ENCODE measurements at places on chromosomes 1 and 21.

DNA sequence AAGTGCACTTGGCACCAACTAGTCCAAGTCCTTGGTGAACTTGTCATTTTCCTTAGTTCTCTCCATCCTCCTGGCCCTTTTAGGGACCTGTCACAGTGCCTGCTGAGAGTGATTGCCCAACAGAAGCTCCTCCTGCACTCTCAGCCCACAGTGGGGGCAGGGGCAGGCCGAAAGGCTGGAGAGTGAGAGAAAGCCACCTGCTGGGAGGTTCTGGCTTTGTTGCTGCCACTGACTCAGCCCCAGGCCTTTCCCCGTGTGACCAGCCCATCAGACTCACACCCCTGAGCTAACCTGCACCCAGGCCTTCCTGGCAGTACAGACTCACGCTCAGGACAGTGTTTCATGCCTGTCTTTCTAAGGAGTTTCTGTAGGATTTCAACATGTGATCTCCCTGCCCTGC is 17.1 kb upstream of the PROK1 start:
- DNase-seq, result peak; percentile 21

GRCh38 chr1:43858324-43858723 is 75.3 kb upstream of the ARTN start:
- no peak for DNase-seq

GRCh38 chr21:38220270-38220737 is 36.5 kb upstream of the KCNJ15 start:
- no peak for DNase-seq

- DNase-seq, result no peak
Measured at GRCh38 chr1:181746224-181746623, 262.9 kb downstream of the CACNA1E start.

DNA sequence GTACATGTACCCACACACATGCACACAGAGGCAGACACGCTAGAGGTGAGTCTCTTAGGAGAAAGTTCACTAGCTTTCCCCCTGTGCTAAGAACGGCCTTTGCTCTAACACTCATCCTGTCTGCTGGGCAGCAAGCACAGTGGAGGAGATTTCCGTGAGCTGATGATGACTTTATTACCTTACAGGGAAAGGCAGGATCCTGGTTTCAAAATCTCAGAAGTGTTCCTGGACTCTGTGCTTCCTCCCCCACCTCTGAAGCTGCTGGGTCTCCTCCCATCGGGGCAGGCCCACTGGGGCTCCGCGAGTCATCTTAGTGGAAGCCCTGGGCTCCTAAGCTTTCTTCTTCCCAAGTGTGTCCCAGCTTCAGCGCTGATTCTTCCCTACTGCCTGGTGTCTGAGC is 2.7 kb downstream of the FAM3B start:
- no peak for DNase-seq

DNA sequence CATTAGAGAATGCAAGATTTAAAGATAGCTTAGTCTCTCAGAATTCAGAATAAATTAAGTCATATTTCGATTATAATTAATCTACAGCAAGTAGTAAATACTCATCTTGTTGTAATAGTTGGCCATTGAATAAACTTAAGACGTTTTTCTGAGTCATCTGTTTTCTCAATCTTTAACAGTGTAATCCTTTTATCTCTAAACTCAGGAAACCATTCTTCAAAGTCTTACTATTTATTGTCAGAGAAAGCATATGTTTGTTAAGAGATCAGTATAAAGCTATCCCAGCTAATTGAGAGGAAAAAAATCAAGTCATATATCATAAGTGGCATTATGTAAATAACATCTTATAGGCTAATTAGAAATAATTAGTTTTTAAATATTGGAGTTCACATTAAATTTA is 201.2 kb upstream of the ADAMTS5 start:
- no peak for DNase-seq

DNA sequence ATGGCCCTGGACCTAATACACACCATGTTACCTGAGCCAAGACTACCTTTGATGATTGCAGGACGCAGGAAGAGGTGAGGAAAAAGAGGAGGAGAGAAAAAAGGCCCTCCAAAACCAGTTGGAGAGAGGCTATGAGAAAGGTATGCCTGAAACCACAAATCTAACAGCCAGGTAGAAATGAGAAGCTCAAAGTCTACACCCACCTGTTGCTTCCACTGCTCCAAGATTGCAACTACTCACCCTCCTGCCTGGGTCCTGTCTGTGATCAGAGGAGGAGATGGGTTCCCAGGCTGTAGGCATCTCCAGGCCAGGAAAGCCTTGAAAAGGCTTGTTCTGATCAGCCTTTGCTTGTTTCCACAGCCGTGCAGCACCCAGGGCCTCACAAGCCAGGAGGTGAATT is 307.8 kb upstream of the USP24 start:
- no peak for DNase-seq

GRCh38 chr1:228399531-228400236 is 7.0 kb downstream of the TRIM11 start:
- no peak for DNase-seq

GRCh38 chr1:28395181-28395580 is 25.6 kb downstream of the PHACTR4 start:
- no peak for DNase-seq

- no peak for DNase-seq
Measured at GRCh38 chr1:25184001-25184762, 48.1 kb downstream of the SYF2 start.

GRCh38 chr1:224500796-224501195 is 66.2 kb upstream of the WDR26 start:
- DNase-seq, result peak; percentile 45

GRCh38 chr1:3183411-3183810 is 114.4 kb downstream of the PRDM16 start:
- DNase-seq, result no peak

GRCh38 chr1:214844319-214844718 is 238.2 kb upstream of the KCNK2 start:
- no peak for DNase-seq

GRCh38 chr21:17460094-17460493 is 52.7 kb upstream of the CXADR start:
- no peak for DNase-seq

- peak; percentile 32 for DNase-seq
Measured at GRCh38 chr21:46035809-46036695, 54.5 kb downstream of the COL6A1 start.

DNA sequence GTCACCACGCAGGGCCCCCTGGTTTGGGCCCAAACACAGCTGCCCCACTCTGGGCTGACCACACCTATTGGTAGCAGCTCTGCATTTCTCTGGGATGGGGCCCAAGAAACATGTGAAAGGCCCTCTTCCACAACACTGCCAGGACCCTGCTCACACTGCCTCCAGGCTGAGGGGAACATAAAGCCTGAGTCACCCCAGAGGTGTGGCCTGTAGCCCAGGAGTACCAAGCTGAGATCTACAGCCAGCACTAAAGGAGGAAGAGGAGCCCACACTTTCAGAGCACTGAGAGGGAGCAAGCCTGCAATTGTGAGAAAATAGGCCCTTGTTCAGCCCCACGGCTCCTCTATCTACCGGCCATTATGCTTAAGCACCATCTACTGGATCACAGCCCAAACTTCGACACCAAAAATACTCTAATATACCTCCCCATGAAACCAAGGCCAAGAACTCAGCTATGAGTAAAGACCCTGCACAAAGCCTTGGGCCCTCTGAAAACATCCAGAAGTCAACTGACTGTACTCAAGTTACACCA is 14.4 kb upstream of the OR2T10 start:
- no peak for DNase-seq

- DNase-seq, result no peak
Measured at GRCh38 chr1:52691821-52692220, 6.3 kb downstream of the COA7 start.

- DNase-seq, result no peak
Measured at GRCh38 chr1:15188130-15188524, 34.6 kb downstream of the TMEM51 start.

DNA sequence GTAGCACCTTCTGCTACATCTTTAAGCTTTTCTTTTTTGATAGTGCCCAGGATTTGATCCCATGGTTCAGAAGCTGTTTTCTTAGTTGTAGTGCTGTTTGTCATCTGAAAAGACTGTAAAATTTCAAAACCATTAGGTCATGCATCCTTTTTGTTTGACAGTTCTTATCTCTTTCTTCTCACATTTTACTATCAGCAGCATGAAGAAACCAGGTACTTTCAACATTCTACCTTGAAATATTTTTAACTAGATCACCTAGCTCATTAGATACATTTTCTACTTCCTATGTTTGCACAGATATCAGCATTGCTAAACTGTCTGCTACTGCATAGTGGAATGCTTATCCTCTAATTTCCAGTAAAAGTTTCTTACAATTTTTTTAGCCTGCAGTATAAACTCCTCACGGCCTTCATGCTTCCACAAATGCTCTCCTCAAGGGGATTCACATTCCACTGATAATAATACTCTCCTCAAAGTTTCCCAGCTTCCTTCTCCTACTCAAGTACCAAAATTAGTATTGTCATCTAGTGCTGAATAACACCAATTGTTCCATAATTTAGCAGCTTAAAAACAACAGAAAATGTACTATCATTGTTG is 243.9 kb upstream of the ZRANB2 start:
- DNase-seq, result no peak

DNA sequence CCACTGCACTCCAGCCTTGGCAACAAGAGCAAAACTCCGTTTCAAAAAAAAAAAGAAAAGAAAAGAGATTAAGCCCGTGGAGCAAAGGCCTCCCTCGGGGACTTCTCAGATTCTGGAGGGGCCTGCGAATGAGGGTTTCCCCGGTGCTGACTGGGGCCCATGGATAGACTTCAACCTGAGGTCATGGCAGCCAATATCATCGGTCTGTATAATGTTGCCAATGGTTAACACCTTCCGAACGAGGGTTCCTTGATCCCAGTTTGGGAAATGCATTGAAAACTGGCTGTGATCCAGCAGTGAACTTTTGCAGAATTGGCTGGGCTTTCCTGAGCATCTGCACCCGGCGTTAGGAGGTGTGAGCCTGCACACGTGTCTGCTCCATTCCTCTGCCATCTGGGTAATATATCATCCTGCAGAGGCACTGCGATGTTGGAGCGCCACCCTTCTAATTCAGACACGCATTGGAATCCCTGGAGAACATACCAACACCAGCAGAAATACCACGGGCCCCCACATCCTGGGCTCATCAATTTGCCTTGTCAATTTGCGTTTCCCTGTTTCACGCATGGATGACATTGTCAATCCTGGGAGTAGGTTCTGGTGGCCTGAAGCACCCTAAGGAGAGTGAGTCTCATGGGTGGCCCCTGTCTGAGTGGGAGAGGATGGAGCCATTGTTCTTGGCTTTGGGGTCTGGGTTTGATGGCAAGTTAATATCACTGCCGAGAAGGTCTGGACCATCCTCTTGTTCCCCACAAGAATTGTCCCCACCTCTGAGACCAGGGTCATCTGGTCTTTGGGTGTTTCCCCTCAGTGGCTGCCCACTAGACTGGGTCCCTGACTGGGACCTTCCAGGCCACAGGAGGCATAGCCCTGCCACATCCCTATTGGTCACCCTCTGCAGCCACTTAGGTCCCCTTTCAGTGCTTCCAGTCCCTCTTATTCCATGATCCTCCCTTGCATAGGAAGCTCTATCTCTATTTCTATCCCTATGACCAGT is 441.0 kb downstream of the PTPRU start:
- no peak for DNase-seq

GRCh38 chr1:76250271-76250670 is 175.7 kb downstream of the ST6GALNAC3 start:
- DNase-seq, result no peak

GRCh38 chr1:26913754-26914619 is at the start of gene NR0B2:
NR0B2 (minus strand) TSS chr1:26913975; CDS start chr1:26913940, 35 bp downstream.
- peak; percentile 42 for DNase-seq

DNA sequence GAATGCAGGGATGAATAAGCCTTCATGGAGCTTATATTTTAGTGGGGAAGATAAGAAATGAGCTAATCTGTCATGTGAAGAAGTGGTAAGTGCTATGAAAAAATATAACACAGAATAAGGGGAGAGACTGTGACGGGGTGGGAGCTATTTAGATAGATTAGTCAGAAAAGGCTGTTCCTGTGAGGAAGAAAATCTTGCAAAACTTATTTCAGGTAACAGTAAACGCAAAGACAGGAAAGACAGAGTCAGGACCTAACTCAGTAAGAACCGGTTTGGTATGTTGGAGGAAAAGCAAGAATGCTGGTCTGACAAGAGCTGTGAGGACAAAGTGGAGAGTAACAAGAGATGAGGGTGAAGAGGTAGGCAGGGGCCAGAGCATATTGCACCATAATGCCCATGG is 22.0 kb downstream of the GNAI3 start:
- DNase-seq, result no peak

DNA sequence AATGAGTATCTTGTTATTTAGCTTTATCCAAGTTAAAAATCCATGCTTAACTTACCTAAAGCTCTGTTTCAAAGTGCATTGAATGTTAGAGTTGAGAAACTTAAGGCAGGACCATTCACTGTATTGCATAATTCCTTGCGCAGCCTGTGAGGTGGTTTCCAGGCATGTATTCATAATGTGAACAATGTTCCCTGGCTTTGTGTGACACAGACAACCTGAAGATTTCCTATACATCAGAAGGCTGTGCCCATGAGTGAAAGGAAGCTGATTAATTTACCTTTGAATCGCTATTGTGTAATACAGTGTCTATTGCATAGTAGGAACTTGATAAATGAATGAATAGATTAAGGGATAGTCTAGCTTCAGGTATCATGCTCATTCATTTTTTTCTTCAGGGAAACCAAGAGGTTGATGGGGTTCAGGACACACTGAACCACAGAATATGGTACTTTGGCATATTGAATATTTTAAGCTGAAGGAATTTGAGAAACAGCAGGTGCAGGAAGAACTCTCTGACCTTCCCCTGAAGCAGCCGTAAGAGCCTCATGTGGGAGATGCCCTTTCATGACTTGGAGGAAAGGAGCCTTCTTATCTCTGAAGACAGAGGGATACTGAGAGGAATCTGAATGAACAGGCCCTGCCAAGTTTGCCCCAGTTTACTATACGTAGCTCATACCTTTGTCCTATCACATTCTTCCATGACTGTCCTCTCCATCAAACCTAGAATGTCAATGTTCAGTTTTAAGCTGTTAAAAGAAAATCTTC is 88.6 kb upstream of the GNG12 start:
- DNase-seq, result no peak

DNA sequence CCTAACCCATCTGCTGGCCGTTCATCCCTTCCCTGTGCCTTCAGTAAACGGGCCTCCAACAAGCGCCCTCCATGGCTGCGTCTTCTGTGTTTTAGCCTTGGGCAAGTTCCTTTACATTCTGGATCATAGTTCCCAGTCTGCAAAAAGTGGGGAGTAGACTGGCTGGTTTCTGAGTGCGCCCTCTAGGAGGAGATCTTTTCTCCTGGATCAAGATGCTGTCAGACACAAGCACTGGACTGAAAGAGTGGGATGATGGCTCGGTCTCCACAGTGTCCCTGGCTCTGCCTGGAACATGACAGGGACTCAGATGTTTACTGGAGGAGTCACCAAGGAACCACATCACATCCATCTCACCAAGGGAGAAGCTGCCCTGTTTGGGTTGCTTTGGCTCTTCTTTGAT is 88.8 kb downstream of the PRDM2 start:
- DNase-seq, result no peak

GRCh38 chr1:116501870-116502244 is 69.0 kb downstream of the CD58 start:
- no peak for DNase-seq

Measured in SK-N-DZ (cell line).